Erythroblast (primary cell): ENCODE measurements at places on chromosomes 7 and 10.

DNA sequence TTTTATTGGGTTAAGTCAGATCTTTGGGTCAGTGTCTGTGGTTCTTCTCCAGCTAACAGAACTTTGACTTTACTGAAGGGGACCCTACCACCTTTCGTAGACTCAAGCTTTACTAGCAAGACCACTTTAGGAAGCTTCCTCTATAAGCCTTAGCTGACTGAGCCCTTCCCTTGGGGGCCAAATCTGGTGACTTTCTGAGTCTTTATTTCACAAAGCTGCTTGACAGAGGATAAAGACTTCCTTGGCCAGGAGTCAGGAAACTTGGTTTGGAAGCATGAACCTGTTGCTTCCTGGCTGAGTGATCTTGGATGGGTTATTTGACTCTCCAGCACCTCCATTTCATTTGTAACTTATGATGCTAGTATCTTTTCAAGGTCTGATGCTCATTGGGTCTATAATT lies 466.7 kb downstream of the TYW1 start:
- DNase-seq: no peak

DNA sequence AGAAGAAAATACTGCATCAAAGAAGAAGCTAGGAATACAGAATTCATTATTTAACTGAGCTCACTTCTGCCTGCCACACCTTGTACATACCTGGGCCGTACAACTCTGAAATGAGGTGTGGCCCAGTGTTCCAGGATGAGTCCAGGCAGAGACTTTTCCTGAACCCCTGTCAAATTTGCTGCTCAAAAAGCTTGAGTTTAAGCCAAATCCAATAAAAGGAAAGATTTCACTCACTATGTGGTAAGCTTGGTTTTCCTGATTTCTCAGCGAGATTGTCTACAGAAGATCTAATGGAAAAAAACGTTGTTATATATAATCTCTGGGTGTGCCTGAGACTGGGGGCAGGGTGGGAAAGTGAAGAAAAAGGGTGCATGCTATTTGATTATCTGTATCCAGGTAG lies 72.1 kb upstream of the EGFR start:
- DNase-seq: no peak

DNA sequence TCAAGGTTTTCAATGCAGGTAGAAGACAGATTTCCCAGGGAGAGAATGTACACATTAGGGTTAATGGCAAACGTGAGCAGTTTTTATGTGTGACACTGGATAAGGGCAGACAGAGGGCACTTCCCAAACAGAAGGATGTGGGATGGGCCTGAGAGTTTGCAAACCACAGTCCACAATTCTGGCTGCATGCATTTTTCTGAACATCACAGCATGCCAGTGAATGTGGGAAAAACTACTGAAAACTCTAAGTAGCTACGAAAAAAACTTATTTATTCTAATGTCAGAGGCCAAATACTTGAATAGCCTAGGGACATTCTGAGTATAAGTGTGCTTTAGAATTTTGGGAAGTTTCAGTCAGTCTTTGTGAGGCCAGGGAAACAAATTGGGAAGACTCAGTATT lies 145.9 kb downstream of the NRCAM start:
- DNase-seq: no peak

DNA sequence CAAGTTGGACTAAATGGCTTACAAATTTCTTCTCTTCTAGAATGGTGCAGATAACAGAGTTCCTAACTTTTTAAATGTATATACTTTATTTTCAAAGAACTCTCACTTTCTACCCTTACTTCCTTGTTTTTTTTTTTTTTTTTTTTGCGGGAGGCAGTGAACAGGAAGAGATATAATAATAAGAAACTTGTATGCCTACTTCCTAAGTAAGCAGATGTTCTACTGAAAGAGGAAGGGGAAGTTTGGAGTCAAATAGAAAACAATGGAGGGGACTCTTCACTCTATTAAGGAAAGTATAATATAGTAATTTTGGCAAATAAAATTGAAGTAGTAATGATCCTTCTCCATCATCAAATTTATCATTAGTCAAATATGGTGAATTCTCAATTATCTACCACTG lies 754.0 kb downstream of the KCNMA1 start:
- DNase-seq: no peak

DNA sequence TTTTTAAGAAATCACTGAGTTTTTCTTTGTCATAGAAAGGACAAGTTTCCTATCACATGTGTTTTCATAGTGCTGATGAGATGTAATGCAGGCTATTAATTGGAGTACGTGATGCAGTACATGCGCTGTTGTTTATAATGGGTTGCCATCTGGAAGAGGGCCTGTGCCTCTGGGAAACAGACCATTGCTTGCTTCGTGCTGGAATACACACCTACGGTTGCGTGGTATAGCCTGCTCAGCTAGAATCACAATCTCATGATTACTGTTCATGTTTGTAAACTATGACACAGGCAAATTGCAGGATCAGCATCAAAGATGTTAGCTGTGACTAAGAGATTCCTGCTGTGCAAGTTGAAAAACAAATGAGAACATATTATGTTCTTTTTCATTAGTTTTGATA lies 107.2 kb upstream of the STEAP1B start:
- DNase-seq: no peak

DNA sequence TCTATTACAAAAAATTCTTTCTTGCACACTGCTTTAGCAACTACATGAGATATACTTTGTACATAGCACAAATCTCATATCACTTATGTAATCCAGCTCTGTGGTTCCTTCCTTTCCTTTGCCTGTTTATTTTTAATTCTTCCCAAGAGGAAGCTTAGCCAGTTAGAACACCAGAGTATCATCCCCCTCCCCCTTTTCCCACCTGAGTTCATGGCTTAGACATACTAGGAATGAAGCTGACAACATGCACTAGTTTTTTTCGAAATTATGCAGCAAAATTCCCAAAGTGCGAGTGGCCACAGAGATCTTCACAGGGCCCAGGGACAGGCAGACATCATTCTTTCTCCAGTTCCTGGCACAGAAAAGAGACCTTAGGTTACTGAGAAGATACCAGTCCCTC lies 17.8 kb downstream of the CAV1 start:
- no peak for DNase-seq

- DNase-seq: peak; percentile 7
Observed at GRCh38 chr10:16518822-16519221, 2.9 kb downstream of the C1QL3 start.

DNA sequence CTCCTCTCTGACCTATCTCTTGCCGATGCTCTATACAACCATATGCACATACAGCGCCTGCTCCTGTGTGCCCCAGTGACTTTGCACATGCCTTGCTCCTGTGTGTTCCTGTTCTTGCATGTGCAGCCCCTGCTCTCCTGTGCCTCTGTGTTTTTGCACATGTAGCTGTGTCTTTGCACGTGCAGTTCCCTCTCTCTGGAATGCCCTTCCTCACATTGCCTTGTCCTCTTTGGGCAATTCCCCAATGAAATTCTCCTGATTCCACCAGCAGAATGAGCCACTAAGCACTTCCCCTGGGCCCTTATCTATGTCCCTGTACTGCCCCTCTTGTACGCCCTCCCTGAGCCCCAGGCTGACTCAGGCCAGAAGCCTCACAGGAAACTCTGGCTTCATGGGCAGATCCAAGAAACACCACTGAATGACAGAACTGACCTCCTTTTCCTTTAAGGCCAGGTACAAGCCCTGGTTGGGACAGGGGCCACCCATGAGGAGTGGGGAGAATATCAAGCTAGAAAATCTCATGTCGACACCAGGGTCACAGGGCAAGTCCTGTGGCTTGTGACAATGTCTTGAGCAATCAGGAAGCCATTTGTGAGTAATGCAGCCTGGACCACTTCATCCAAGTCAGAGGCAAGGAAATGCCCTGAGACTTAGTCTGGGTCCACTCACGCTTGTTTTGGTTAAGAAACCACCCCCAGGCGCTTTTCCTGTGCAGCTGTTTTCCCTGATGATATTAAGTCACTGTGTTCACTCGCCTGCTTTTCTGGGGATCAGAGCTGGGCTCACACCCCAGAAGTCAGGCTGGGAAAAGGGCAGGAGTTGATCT lies 1.9 kb upstream of the ARHGAP22 start:
- no peak for DNase-seq

- DNase-seq: no peak
Observed at GRCh38 chr7:91320366-91321078, 56.3 kb downstream of the FZD1 start.

- DNase-seq: peak; percentile 14
Observed at GRCh38 chr7:105664816-105665525, 83.7 kb upstream of the EFCAB10 start.

GRCh38 chr7:18040196-18040595 lies 12.6 kb upstream of the PRPS1L1 start:
- no peak for DNase-seq

- peak; percentile 15 for DNase-seq
Observed at GRCh38 chr7:141837683-141838082, 3.6 kb downstream of the PRSS37 start.

DNA sequence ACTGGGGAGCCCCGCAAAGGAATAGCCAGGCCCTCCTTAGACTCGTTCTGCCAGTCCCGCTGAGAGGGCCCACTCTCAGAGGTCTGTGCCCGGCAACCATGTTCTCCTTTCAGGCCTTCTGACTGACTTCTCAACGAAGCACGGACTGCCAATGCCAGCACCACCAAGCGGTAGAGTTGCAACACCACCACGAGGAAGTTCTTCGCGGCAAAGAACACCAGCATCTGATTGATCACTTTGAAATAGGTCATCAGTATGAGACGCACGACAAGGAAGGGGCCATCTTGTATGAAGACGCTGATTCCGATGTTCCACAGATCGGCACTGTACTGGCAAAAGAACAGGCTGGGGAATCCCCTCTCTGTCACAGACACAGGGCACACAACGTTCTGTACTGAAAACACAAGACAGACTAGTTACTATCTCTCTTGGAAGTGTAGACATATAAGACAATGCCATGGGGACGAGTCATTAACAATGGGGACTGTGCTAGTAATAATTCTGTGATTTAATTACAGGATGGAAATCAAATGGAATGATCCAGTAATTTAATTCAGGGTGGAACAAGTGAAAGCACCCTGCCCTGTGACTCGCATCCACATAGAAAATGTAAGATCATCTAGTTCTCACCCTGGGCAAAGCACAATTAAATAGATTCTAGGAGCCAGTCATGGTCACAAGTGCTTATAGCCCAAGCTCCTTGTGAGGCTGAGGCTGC lies 42.7 kb downstream of the TMEM26 start:
- DNase-seq: no peak

GRCh38 chr7:16744518-16745250 lies 8.9 kb upstream of the TSPAN13 start:
- peak; percentile 65 for DNase-seq

GRCh38 chr10:131117416-131118212 lies 193.9 kb downstream of the TCERG1L start:
- DNase-seq: no peak

- DNase-seq: no peak
Observed at GRCh38 chr7:135901585-135902540, 75.3 kb downstream of the MTPN start.

DNA sequence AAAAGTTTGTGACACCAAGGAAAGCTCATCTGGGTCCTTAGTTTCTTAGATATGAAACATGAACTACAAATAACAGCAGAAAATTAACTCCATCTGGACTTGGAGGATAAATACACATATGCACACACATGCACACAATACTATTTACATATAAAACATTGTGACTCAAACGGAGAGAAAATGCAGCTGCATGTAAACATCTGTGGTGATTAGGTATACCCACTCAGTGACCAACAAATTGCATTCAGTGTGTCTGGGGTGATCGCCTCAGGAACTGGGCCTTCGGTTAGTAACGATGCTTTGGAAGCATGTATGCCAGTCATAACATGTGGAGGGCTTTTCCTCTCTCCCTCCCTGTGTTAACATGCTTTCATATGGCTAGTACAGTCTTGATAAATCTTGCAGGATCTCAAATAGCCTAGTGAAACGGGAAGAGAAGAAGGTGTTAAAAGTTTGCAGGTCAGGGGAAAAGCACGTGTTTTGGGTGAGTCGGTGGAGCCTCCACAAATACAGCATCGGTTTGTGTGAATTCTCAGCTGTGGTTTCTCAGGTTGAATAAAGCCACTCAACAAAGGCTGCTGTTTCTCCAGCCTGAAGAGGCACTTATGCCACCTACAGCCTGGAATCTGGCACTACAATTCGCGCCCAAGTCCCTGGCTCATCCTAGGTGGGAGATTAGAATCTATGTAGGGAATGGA lies 8.7 kb upstream of the GLRX3 start:
- peak; percentile 59 for DNase-seq
